Posterior cingulate gyrus (tissue), 11 donors: ENCODE measurements at places on chromosomes 13 and 19.
A peak's percentile ranks its signal among the peaks of the same experiment; 100 is the strongest.

DNA sequence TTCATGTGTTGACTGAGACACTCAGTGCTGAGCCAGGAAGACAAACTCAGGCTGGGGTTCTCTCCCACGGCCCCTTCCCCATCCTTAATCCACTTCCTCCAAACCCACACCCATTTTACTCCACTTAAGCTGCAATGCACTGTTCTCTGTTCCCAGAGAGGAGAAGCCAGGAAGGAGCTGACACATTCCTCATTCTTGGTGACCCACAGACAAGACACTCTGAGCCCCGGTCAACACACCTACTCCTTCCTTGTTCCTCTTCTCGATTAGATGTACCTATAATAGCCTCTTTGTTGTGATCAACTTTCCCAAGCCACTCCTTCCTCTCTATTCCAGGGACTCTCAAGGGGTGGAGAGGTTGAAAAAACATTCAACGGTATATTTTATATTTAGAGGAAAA, 47.1 kb downstream of the INSR start:
- DNase-seq = no peak

- no peak for DNase-seq
Measured at GRCh38 chr13:44758630-44759383, 182.7 kb upstream of the TSC22D1 start.

DNA sequence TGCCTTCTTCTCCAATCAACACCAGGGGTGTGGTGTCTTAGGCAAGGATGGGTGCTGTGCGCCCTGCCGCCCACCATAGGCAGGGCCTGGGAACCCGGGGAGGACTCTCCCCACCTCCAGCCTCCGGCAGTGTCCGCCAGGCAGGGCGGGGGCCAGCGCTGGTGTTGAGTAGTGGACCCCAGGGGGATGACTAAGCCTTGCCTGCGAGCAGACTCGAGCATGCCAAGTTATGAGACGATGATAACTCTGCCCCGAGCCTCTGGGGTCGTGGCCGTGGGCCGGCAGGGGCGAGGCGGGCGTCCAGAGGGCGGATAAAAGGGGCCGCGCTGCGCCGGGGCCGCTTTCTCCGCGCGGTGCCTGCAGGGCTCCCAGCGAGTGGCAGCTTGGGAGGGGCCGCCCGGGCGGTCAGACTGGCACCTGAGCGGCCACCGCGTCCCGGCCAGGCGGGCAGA, at the start of gene MEDAG:
MEDAG (plus strand) TSS at position 340 of the 452 bp plus-strand sequence. CDS start 245 bp downstream, outside the sequence.
- DNase-seq = no peak

DNA sequence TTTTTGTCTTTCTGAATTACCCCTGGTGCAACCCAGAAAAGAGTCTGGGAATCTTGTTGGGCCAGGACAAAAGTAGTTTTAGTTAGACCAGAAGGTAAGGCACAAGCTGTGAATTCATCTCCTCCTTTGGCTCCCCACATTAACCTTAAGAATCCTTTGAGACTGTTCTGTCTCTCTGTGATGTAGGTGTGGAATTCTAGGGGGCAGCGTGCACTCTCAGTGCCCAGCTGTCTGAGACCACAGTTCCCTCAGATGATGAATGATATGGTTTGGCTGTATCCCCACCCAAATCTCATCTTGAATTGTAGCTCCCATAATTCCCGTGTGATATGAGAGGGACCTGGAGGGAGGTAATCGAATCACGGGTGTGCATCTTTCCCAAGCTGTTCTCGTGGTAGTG, 43.9 kb downstream of the ZNF506 start:
- DNase-seq = no peak

DNA sequence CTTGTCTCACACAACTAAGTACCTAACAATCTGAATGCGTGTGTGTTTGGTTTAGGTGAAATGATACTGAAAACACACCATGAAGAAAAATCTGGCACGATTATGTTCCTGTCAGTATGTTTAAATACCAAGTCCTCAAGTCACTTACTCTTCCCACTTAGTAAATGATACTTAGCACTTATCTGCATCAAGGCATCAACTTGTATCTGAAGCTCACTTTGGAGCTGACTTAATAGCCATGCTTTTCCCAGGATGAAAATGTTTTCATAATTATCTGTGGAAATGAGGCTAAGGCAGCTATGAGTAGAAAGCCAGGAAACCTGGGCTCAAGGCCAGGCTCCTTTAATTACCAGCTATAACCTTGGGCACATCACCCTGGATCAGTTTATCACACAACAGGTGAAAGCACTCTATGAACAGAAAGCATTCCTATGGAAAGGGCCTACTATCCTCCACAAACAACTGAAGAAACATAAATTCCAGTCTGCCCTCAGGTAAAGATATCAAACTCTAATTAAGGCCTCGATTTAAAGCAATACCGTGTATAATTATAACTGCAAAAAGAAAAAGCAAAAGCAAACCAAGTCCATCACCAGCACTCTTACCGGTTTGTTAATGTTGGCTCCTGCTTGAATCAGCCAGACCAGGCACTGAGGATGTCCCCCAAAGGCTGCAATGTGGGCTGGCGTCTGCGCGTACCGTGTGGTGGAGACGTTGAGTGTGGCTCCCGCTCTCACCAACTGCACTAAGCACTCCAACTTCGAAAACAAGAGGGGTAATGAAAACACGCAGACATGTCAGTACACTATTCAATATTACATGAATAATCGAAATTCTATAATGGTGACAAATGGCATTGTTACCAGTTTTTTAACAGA, 4.6 kb downstream of the ANKRD10 start:
- DNase-seq = no peak

- DNase-seq = no peak
Measured at GRCh38 chr13:111790621-111791020, 276.3 kb upstream of the SOX1 start.

DNA sequence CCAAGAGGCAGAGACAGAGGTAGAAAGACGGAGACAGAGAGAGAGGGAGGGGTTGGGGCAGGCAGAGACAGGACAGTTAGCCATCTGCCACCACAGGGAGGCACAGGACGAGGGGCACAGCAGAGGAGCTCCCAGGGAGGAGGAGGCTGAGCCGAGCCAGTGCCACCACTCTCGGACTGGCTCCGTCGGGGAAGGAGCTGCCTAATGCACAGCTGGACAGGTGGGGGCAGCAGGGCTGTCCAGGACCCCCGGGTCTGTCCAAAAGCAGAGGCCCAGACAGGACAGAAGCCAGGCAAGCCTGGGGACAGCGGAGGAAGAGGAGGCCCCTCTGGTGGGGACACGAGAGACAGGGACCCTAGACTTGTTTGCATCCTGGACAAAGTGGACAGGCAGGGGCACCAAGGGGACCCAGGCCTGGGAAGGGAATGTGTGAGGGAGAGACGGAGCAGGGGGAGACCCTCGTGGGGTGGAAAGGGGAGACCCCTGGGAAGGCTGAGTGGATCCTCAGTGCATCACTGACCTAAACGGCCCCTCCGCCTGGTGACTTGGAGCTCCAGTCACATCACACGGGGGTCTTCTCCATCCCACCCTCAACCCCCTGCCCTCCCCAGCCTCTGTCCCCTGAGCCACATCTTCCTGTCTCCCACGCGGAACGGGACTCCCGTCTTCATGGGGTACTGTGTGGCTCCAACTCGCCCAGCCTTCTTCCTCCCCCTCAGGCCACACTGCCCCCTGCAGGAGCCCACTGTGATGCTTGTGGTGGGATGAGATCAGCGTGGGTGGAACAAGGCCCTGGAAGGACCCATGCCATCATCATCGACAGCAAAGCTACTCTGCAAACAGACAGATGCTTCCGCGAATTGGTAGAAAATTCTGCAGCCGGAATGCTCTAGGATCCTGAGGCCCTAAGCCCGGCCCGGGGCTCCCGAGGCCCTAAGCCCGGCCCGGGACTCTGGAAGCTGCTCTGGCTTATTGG, 915 bp downstream of the F10 start:
- no peak for DNase-seq

- no peak for DNase-seq
Measured at GRCh38 chr13:107006661-107007060, 438.7 kb upstream of the ARGLU1 start.

DNA sequence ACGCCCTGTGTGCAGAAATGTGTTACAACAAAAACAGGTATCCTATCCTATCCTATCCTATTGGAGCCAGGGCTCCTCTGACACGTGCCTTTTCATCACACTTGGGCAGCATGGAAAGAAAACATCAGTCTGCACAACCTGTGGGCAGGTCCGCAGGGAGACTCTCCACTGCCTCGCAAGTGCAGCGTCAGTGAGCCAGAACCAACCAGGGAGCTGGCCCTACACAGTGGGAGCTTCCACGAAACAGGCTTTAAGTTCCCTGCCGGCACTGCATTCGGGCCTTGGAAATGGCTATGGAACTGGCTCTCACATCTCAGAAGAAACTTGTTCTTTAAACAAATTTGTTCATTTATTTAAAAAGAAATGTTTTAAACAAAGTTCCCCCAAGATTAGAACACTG, 49.5 kb downstream of the SLC7A1 start:
- DNase-seq = no peak

DNA sequence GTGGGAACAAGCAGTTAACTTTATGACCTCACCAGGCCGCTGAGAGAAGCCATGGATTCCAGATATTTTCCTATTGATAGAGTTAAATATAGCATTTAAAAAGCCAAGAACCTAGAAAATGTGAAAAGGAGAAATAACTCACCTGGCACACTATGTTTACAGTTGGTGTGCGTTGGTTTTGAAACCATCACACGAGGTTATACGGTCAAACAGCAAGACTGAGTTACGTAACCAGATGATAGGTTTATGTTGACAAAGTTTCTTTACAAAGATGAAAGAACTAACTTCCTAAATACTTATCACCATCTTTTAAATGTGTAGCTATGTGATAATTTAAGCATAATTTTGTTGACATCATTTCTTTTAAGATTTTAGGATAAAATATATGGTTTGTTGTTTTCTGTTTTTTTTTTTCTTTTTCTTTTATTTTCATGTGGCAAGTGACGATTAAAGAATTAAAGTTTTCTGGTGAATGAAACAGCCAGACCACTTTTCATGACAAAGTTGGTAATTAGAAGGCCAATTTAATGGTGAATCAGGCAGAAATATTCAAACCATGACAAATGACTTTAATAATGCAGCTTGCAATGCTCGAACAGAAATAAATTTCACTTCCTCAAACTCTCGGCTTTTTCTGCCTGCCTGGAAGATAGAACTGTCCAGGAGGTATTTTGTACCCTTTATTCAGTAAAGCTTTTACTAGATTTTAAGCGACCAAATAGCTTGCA, 339.1 kb upstream of the OBI1 start:
- DNase-seq = no peak

DNA sequence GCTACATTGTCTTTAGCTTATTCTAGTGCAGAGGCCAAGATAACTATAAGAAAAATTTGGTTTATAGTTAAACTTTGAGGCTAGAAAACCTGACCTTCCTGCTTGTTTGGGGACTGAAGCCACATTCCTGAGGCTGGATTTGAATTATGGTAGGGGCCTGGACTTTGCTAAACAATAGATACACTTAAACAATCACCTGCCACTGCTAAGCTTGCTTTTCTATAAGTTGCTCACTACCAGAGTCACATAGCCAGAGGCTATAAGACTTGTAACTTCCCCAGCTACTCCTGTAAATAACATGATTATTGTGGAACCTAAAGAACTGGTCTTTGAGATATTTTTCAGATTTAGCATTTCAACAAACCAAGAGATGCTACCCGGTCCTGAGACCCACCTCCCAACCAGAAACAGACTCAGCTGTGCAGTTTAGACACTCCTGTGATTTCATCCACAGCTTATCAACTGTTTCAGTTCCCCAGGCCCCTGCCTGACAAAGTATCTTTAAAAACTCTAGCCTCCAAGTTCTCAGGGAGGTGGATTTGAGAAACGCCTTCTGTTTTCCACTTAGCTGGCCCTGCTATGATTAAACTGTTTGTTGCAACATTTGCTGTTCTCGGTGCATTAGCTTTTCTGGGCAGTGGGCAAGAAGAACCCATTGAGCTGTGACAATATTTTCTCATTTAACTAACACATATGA, 77.7 kb downstream of the MIPEP start:
- no peak for DNase-seq

GRCh38 chr13:60654415-60654814, 257.4 kb downstream of the TDRD3 start:
- DNase-seq = peak; percentile 59

- no peak for DNase-seq
Measured at GRCh38 chr19:3687774-3688706, 12.2 kb downstream of the PIP5K1C start.

DNA sequence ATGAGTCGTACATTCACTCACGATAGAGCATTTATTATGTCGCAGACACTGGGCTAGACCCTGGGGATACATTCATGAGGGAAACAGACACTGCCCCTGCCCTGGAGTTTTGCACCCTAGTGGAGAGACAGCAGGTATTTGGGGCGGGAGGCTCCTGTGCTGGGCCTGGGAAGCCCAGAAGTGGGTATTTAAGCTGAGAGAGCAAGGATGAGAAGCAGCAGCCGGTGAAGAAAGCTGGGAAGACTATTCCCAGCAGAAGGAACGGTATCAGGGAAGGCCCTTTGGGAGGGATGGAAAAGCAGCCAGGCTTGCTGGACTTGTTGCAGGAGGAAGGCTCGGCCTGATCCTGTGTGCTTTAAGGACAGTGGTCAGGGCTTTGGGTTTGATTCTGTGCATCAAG, 54.5 kb downstream of the CDADC1 start:
- DNase-seq = no peak

- no peak for DNase-seq
Measured at GRCh38 chr19:36196249-36196648, 18.2 kb downstream of the ZNF565 start.

- DNase-seq = peak; percentile 88
Measured at GRCh38 chr19:34676697-34677385, at the start of gene SCGB2B2. Gene SCGB2B2 (minus strand): TSS chr19:34677159. CDS start chr19:34594563, 82,596 bp downstream.

DNA sequence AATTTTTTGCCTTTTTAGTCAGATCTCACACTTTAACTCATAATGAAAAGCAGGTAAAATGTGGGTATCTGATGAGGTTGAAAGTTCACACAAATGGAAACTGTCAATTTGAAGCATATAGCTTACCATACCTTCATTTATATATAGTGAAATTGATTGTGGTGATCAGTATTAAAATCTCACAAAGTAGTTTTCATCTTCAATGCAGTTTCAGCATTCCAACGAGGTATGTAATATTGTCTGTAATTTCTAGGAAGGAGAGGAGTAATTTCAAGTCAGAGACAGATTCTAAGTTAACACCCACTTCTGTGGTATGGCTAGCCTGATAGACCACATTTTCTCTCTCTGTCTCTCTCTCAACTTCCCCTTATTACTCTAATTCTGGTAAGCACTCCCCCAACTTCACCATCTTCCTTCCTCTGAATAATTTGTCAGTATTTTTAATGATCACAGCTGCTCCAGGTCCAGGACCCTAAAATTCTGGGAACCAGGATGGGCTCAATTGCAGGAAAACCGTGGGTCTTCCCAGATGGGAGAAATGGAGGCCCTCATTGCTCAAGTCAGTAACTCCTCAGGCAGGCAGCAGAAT, 455.7 kb downstream of the FGF9 start:
- no peak for DNase-seq

GRCh38 chr13:96824140-96824539, 170.1 kb downstream of the OXGR1 start:
- no peak for DNase-seq

GRCh38 chr13:113387396-113387795, 23.5 kb upstream of the GRTP1 start:
- no peak for DNase-seq

- no peak for DNase-seq
Measured at GRCh38 chr19:30158067-30158892, 213.9 kb upstream of the ZNF536 start.
